ENCODE measurements at places on chromosomes 4 and X.

GRCh38 chr4:174627473-174627872, 105.2 kb upstream of the HPGD start:
- no peak for DNase-seq

GRCh38 chrX:103573202-103573601, 12.1 kb upstream of the TCEAL4 start:
- no peak for DNase-seq

DNA sequence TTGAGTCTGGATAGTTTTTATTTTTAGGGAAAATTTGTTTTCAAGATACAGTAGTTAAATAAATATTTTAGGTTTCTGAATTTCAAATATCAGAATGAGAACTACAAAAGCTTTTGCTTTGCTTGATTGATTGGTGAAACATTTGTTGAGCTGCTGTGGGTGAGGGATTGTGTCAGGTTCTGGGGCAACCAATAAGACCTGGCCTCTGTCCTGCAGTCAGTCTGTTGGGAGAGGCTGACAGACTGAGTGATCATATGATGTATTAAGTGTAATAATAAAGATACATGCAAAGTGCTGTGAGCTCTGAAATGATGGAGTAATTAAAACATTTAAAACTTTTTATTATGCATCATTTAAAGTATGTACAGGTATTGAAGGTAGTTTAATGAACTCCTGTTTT, 9.6 kb downstream of the KDM6A start:
- no peak for DNase-seq

DNA sequence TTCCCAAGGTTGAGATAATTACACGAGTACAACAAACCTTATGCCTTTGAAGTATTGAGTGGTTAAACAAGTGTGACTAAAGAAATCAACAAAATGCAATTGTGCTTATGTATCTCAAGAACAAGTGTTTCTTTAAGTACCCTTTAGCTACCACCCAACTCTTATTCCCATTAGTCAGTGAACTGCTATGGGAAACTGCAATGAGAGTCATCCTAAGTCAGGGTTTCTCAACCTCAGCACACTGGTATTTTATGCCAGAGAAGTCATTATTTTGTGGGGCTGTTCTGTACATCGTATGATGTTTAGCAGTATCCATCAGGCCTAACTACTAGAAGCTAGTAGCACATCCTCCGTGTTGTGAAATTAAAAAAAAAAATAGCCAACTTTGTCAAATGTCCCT, 549.1 kb upstream of the BOD1L1 start:
- DNase-seq: no peak

DNA sequence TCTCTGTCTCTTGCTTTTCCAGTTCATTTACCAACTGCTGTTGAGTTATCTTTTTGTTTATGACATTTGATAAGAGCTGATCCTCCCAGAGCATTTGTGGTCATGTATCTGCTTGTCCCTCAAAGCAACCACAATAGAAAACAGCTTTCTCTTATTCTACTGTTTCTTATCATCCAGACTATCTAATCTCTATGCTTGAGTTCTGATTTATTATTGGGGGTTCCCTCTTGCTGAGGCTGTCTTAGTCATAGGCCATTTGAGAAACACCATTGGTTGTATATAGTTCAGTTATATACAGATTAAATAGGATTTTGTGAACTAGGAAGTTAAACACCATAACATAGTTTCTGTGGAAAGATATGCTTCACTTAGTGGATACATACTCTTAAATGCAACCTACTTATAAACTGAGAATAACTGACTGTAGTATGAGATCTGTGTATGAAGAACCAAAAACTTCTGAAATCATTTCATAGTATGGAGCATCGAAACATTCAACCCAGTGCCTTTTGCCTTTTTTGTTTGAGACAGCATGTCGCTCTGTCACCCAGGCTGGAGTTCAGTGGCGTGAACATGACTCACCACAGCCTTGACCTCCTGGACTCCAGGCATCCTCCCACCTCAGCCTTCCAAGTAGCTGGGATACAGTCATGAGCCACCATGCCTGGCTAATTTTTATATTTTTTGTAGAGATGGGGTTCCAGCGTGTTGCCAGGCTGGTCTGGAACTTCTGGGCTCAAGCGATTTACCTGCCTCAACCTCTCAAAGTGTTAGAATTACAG, 75.8 kb downstream of the STIM2 start:
- DNase-seq: peak; percentile 31

DNA sequence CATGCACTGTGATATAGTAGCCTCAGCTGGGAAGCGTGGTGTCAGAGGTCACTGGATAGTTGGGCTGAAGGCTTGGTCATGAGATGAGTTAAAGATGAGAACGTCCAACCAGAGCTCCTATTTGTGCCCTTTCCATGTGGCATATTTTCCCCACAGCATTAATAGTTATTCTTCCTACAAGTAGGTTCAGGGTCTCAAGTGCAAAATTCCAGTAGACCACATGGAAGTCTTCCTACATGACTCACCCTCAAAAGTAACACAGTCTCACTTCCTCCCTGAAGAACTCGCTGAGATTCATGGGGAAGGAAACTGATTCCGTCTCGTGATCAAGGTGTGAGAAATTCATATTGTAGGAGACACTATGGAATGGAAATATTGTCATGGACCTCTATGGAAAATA, 1212.5 kb upstream of the PRKX start:
- no peak for DNase-seq

GRCh38 chr4:15526924-15527592, 57.4 kb downstream of the CC2D2A start:
- DNase-seq: no peak

DNA sequence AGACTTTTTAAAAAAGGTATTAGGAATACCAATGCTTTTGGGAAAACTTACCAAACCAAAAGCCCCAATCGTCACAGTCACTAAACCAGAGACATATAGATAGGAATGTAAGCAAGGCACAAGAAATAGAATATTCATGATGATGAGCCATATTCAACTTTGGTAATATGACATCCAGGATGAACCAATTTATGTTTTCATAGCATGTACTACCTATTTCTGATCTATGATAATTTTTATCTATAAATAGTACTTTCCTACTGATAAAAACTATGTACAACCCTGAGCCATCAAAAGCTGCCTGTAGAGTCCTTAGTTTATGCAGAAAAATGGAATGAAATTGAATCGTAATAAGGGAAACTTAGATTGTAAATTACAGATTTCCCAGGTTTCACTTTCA, 18.9 kb downstream of the CAMK2D start:
- no peak for DNase-seq

- peak; percentile 31 for DNase-seq
Observed at GRCh38 chrX:70488856-70489255, 44.2 kb downstream of the DLG3 start.

- peak; percentile 89 for DNase-seq
Observed at GRCh38 chrX:153981771-153982533, 9.4 kb downstream of the TMEM187 start.

DNA sequence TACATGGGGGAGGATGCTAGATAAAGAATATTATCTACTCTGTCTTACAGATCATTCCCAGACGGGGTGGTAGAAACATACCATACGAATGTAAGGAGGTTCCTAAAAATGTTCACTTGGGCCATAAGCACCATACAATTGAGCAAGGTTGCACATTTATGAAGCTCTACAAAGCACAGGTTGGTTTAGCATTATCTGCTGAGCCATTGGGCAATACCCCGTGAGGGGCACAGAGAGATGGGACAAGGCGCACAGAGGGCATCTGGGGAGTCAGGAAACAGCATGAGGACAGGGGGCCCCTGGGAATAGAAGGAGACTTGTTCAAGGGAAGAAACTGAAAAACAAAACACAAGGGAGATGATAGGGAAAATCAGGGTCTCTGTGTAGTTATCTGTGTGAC, 305.3 kb downstream of the TRIML1 start:
- DNase-seq: no peak

GRCh38 chrX:150258463-150259430, 104.4 kb upstream of the MAMLD1 start:
- no peak for DNase-seq

- peak; percentile 46 for DNase-seq
Observed at GRCh38 chrX:110276778-110277177, 41.1 kb downstream of the AMMECR1 start.

GRCh38 chrX:6748595-6748994, 213.7 kb upstream of the VCX3A start:
- no peak for DNase-seq

DNA sequence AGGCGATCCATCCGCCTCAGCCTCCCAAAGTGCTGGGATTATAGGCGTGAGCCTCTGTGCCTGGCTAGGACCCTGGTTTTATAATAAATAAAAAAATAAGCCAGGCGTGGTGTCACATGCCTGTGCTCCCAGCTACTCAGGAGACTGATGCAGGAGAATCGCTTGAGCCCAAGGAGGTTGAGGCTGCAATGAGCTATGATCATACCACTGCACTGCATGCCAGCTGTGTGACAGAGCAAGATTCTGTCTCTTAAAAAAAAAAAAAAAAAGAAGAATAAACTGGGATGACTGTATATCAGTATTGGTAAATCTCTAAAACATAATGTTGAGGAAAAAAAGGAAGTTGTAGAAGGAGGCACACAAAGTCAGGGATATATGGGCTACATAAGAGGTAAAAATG, 45.7 kb upstream of the SLC34A2 start:
- peak; percentile 26 for DNase-seq

GRCh38 chr4:84952004-84952403, 14.5 kb downstream of the WDFY3 start:
- DNase-seq: no peak

DNA sequence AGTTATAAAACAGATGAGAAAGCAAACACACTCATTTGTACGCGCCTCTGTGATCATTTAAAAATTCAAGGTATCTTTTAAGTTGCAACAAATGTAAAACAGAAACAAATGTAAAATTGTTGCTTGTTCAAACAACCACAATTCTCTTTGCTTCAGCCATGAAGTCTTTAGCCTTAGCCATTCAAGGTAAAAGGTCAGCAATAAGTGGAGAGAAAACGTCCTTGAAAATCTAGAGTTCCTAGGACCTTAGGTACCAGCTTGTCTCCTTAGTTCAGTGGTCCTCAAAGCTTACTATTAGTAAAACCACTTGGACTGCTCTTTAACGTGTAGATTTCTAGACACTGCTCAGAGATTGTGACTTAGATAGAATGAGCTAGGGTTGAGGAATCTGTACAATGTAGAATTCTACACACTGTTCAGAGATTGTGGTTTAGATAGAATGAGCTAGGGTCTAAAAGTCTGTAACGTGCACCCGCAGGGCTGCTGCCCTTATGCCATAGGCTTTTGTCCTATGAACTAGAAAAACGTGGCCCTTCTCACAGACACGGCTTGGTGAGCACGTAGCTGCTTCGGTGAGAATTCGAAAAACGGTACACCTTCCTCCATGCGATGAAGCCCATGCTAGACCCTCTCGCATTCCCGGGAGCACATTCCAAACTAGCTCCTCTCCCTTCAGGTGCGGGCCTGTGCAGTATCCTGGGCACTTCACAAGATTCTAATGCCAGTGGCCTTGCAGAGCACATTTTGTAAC, 1.7 kb downstream of the PLAC8 start:
- peak; percentile 65 for DNase-seq

DNA sequence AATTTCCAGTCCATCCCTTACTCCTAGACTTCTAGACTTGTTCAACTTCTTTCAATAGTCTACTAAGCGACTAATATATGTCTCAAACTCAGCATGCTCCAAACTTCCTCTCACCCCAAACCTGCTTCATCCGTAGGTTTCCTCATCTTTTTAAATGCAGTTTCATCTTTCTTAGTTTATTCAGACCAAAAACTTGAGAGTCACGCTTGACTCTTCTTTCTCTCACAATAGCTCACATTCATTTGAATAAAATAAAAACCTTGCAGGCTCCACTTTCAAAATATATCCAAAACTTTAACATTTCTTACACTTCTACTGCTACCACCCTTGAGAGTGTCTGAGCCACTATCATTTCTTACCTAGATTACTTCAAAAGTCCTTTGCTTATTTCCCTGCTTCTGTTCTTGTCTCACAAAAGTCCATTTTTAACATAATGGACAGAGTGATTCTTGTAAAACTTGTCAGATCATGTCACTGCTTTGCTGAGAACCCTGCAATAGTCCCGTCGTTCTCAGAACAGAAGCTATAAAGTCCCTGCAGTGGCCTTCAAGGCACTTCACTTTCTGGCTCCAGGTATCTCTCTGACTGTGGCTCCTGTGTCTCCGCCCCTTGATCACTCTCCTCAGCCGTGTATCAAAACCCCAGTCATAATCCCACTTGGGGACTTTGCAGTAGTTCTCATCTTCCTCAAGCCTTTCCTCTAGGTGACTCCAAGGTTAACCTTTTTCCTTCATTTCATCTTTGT, 167.6 kb downstream of the ARHGAP24 start:
- no peak for DNase-seq

DNA sequence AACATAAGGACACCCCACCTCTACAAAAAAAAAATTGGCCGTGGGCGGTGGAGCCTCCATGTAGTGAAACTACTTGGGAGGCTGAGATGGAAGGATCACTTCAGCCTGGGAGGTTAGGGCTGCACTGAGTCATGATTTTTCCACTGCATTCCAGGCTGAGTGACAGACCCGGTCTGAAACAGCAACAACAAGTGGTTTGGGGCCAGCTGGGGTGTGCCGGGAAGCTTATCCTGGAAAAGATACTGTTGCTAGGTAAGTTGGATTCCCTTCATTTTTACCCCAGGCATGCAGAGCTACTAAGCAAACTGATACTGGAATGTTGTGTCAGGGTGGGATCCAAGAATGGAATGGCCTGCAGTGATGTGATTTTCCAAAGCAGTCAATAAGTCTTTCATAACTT, 57.0 kb downstream of the XAGE2 start:
- DNase-seq: no peak

GRCh38 chr4:2741626-2742025, 14.5 kb downstream of the TNIP2 start:
- DNase-seq: no peak

GRCh38 chr4:20700007-20700761, at the start of gene PACRGL:
Gene PACRGL (plus strand): TSS chr4:20700458. CDS start chr4:20704482, 4,024 bp downstream.
- peak; percentile 96 for DNase-seq

DNA sequence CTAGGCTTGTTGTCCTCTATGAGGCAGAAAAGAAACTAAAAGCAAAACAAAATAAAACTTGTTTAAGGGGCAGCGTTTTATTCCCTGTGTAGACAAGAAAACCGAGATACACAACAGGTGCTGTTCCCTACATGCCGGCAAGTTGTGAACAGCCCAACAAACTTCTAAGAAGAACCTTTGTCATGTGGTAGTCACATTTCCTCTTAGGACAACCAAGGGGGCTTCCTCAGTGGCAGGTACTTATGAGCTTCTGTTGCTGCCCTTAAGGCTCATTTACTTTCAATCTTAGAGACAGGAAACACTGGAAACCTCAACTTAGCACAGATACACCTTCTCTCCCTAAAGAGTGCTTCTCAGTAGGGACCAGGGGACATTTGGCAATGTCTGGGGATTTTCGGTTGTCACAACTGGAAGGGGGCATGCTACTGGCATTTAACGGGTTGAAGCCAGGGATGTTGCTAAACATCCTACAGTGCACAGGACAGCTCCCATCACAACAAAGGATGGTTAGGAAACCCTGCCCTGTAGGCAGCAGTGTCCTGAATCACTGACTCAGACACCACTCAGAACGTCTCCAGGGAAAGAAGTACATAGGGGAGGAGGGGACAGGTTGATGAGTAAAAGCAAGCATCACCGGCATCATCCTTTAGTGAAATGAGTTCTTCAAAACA, 111.0 kb downstream of the ASB9 start:
- no peak for DNase-seq
